ENCODE measurements at places on chromosomes 11 and 22.

DNA sequence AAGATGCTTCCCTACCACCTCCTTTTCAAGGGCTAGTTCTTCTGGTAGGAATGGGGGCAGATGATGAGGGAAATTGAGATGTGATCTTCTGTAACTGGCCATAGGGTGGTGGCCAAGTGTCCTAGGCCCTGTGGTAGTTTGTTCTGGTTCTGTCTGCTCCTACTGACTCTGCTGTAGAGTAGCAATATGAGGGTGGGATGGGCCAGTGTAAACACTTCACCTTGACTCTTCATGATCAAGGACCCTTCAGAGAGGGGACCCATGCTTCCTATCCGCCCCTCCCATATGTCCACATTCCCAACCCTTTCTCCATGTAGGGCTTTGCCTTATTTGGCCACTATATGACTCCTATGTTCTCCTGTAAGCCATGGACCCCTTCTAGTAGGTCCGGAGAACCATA is 230.3 kb upstream of the SESN3 start:
- no peaks in the 10 kb centered on the region for H3K36me3 ChIP-seq
- peaks cover 12% of the 10 kb centered on the region for H3K4me1 ChIP-seq
- no peak overlapping the region for H3K27ac ChIP-seq
- DNase-seq: no peak

GRCh38 chr11:69079661-69080256 is 31.0 kb downstream of the TPCN2 start:
- no peak overlapping the region for H3K27ac ChIP-seq
- H3K27me3 ChIP-seq: no peaks in the 10 kb centered on the region
- peaks cover 64% of the 10 kb centered on the region for H3K36me3 ChIP-seq
- no peaks in the 10 kb centered on the region for H3K4me1 ChIP-seq

GRCh38 chr11:71428861-71429435 is 19.2 kb downstream of the DHCR7 start:
- no peaks in the 10 kb centered on the region for H3K27me3 ChIP-seq
- no peak overlapping the region for H3K27ac ChIP-seq
- H3K4me1 ChIP-seq: no peaks in the 10 kb centered on the region
- peak; percentile 77 for DNase-seq
- H3K4me3 ChIP-seq: no peak overlapping the region

DNA sequence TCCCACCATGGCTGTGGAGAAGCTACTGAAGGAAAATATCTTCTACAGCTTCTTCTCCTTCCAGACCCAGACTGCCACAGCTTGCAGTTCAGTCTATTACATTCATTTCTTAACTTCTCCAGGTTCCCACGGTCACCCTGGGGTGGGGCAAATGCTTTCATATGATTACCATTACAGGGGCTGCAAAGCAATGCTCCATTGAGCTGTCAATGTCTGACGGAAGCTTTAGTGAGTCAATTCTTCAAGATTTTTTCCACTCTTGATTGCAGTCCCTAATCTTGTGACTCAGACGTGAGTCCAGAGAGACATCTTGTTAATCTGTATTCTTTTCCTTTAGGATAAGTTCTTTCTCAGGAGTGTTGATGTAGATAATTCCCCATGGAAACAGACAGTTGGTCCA is 233.4 kb upstream of the DDI1 start:
- peak overlapping the region; percentile 4 for H3K27ac ChIP-seq
- H3K36me3 ChIP-seq: no peaks in the 10 kb centered on the region
- H3K4me3 ChIP-seq: no peak overlapping the region
- no peaks in the 10 kb centered on the region for H3K4me1 ChIP-seq

DNA sequence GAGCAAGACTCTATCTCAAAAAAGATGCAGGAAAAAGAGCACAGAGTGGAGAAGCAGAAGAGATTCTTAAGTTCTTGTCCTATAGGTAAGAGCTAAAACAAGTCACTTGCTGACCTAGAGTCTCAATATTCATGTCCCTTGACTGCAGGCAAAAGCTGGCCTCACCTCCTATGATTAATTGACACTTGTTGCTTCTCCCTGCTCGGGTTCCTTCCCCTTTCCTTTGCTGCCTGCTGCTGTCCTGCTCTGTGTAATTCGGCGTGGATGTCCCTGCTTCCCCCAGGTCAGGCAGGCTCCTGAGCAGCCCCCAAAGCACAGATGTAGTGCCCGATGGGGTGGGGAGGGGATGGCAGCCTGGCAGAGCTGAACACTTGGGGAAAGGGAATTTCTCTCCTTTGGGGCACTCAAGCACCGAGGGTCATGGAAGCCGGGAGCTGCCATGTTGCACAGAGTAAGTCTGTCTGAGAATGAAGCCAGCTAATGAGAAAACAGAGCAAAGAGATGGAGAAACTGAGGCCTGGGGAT is 60.8 kb upstream of the NUP50 start:
- H3K27ac ChIP-seq: no peak overlapping the region
- no peaks in the 10 kb centered on the region for H3K27me3 ChIP-seq
- no peaks in the 10 kb centered on the region for H3K36me3 ChIP-seq
- H3K4me1 ChIP-seq: no peaks in the 10 kb centered on the region
- no peak for DNase-seq

- H3K4me1 ChIP-seq: peaks cover 24% of the 10 kb centered on the region
- H3K27me3 ChIP-seq: no peaks in the 10 kb centered on the region
- DNase-seq: no peak
- H3K27ac ChIP-seq: no peak overlapping the region
- H3K36me3 ChIP-seq: no peaks in the 10 kb centered on the region
Observed at GRCh38 chr22:24994070-24994763, 41.7 kb downstream of the KIAA1671 start.
